ENCODE measurements at places on chromosomes 5 and 9. TPM values are rescaled to one million over a fixed set of nuclear protein-coding genes. Genes with fewer than 3 reads are reported as not detected.

OLFML2A gene
- total RNA-seq: 24.6 TPM

UBAP2 gene
- total RNA-seq: 21.7 TPM

DNA sequence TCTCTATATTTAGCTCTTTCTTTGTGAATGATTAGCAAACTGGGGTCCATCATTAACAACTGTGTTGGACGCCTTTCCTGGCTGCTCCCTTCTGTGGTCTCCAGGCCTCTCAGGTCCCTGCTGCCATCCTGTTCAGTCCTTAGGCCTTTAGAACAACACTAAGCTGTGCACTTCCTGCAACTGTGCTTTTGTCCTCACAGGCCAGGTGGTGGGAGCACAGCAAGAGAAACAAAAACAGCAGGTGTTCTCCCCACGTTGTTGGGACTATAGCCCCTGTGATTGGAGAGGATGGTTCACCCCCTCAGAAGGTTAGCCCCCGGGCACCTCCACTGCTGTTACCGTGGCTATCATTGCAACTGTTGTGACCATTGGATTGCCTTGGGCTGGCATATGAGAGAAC lies 41.7 kb upstream of the CLINT1 start:
- DNase-seq: no peak

- DNase-seq: no peak
Observed at GRCh38 chr5:10921160-10921559, 160.1 kb upstream of the DAP start.

DNA sequence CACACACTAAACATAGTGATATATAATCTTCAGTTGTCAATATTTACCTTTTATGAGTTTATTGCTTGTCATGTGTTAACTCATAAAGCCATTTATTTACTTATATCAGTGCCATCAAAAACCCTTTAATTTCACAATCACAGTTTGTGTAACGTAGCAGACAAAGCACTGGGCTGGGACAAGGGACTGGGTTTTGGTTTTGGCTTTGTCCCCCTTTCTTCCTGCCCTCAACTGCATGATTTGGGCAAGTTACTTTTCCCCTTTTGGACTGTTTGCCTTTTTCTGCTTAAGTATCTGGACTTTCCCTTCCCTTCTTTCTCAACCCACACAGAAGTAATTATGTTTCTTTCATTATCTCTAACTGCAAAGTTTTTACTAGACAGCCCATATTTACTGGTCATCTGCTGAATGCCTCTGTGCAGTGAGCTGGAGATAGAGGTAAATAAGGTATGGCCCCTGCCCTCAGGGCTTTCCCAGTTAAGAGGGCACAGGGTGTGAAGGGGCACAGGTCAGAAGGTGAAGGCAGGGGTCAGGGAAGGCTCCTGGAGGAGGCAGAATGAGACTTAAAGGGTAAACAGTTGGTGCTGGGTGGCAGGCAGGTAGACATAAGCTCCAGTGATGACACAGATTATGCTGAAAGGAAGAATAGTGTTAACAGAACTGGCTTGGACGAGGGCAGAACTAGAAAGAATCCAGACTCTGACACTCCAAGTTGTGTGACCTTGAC lies 14.8 kb upstream of the NR3C1 start:
- DNase-seq: no peak

DNA sequence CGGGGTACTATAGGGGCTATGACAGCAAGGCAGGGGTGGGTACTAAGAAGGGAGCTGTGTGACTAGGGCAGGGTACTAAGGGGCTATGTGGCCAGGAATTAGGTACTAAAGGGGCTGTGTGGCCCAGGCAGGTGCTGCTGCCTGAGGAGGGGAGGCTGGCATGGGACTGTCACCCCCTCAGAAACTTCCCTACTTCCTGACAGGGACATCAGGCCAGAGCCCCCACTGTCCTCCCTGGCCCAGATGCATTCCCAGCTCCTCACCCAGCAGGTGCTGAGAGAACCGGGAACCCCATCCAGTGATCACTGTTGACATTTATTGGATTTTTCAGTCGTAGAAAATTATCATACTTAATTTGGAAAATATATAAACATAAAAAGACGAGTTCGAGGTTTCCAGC lies 26.6 kb downstream of the IRX2 start:
- DNase-seq: no peak

DNA sequence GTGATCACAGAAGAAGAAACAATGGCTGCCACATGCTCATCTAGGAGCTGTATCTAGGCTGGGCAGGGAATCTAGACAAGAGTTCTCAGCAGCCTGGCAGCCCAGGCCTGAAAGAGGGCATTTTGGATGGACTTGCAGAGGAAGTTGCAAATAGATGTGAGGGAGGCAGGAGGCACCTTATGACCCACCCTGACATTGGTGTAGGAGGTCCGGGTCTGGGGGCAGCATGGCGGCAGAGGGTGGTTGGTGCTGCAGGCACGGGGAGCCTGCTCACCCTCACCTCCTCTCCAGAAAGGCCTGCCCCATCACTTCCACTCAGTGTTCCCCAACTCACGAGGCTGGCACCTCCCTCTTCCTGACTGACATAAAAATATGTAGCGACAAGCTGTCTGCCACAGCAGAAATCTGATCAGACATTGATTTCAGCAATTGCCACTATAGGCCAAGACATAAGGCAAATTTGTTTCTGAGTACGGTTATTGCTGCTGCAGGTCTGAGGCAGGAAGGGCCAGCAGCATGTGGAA lies 217.6 kb downstream of the PBX3 start:
- no peak for DNase-seq

DNA sequence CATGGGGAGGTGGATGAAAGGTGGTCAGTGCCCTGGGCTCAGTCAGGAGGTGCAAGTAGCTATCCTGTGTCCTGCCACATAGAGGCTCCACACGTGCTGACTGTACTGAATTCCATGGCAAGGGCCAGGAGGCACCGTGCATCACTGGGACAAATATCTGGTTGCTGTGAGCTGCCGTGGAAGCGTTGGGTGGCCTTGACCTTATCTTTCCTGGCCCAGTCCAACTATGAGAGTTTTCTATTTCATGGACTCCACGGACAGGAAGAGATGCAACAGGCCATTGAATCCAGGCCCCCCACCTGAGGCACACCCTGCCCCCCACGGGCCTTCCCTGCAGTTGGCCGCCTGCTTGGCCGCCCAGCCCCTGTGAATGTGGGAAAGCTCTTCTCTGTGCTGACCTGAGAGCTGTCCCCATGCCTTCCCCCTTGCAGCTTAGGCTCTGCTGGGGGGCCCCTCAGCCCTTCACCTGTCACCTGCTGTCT lies 1.7 kb downstream of the GRHPR start:
- no peak for DNase-seq

DNA sequence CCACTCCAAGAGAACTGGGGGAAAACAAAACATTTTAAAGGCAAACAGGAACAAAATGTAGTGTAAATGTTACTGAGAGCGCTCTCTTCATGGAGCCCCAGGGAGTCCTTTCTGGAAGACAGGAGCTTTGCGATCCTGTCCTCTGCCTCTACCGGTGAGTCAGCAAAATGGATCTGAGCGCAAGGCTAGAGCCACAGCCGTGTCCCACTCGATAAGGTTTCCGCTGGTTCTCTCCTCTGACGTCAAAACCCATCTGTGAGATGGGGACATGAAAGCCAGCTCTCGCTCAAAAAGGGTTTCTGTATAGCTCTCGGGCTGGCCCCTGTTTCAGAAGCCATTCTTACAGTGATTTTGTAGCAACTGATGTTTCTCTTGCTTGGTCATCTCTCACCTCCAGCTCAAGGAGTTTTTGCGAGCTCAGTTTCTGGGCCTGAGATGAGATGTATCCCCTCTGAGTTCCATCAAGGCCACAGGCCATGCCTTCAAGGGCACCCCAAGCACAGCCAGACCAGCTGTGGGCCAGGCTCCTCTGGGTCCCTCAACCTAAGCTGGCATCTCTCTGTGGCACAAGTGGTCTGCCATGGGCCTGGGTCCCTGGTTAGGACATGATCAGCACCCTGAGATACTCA lies 101.6 kb downstream of the FSTL4 start:
- no peak for DNase-seq

- no peak for DNase-seq
Observed at GRCh38 chr5:6736106-6736505, 22.9 kb downstream of the TENT4A start.

All from left cardiac atrium (tissue), 4 donors.